ENCODE measurements at places on chromosomes 16 and 17.
A peak's percentile ranks its signal among the peaks of the same experiment; 100 is the strongest.

GRCh38 chr17:19975601-19976000 is 2.0 kb downstream of the AKAP10 start:
- DNase-seq = no peak

DNA sequence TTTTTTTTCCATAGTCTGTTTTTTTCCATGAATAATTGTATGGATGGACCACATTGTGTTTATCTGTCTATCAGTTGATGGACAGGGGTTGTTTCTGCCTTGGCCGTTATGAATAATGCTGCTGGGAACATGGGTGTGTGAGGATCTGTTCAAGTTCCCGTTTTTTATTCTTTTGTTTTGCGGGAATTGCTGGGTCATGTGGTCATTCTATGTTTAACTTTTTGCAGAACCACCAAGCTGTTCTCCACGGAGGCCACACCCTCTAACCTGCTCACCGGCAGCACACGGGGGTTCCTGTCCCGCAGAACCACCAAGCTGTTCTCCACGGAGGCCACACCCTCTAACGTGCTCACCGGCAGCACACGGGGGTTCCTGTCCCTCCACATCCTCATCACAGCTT is 5.9 kb upstream of the MSLN start:
- no peak for DNase-seq

DNA sequence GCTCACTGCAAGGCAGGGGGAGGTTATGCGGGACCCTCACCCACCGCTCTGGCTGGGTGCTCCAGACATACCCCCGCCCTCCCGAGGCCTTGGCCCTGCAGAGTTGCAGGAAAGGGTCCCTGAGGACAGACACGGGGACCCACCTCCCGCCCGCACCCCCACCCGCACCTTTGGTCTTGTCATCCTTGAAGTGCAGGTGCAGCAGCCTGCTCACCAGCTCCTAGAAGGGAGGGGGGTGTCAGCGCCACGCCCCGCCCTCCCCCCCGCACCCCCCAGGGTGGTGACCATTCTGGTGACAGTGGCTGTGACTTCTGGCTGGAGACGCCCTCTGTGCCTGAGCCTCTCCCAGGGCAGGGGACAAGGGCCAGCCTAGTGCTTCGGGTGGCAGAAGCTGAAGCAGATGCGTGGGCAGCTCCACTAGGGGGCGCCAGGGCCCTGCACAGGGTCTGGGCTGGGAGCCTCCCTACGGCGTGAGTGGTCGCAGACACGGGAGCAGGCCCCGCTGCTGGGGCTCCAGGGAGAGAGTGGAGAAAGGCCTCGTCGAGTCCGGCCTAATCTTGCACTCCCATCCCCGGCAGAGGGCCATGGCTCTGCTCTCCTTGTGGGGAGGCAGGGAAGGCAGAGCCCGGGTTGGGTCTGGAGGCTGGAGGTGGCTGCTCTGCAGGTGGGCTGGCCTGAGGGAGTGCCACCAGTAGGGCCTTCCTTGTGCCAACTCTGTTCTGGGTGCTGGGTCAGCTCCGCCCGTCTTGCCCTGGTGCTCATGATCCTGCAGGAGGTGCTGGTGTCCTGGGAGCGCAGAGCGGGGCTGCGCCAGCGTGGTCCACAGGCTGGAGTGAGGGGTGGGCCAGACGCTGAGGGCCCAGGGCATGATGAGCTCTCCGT is 2.7 kb downstream of the CENPX start:
- DNase-seq = peak; percentile 60

GRCh38 chr17:20086416-20087076 is 77.4 kb downstream of the SPECC1 start:
- DNase-seq = peak; percentile 24

GRCh38 chr17:56173958-56174835 is 20.9 kb downstream of the ANKFN1 start:
- DNase-seq = no peak

GRCh38 chr16:14444979-14445810 is 184.9 kb downstream of the PARN start:
- no peak for DNase-seq

DNA sequence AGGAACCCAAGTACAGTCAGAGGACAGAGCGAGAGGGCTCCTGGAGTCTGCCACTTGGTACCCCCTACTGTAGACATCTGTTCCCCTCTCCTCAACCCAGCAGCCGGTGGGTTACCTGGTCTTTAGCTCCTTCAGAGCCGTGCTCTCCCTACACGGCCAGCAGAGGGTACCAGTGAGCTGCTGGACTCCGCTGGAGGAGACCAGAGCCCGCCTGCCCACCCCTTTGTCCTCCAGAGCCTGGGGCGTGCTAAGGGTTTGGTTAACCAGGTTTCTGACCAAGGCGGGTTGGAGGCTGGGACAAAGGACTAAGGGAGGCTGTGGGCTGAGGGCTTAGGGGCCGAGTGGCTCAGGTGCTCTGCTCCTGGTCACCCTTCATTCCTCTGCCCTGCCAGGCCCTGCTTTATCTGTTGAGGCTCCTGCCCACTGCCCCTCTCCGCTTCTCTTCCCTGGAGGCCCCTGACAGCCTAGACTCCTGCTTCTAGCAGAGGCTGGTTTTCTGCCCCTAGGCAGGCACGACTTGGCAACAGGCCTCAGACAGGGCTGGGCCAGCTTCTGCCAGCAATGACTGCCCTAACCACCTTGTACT is 2.7 kb upstream of the HSD11B2 start:
- DNase-seq = peak; percentile 73

DNA sequence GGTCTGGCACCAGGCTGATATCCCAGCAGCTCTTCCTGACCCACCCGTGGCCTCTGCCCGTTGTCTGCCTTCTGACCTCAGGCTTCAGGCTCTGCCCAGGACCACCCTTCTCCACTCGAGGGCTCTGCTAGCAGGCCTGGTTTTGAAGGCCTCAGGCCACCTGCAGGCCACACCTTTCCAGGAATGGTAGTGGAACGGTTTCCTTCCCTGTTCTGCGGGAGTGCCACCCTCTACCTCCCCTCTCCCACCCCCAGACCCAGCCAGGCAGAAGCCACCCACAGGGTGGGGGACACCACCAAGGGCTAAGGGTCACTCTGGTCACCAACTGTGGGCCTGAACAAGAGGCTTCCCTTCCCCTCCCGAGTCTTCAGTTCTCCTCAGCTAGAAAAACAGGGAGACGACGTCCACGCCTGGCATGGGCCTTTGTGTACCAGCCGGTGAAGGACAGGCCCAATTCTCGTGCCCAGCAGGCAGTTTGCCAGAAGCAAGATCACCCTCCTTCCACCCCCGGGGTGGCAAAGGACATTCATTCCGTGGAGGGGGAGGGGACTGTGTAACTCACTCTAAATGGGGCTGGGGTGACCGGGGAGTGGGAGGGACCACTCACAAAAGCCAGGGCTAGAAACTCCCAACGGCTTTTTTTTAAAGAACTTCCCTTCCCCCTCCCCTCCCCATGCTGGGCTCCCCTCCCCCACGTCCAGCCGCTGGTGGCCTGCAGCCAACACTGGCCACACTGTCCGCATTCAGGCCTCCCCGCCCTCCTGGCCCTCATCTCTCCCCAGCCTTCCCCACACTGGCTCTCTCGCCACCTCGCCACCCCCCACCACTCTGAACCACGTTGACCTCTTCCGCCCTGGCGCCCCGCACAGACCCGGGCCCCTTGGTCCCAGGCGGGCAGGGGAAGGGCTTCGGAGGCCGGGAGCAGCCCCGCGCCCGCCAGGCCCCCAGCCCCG is 7.7 kb downstream of the CBX4 start:
- DNase-seq = no peak

DNA sequence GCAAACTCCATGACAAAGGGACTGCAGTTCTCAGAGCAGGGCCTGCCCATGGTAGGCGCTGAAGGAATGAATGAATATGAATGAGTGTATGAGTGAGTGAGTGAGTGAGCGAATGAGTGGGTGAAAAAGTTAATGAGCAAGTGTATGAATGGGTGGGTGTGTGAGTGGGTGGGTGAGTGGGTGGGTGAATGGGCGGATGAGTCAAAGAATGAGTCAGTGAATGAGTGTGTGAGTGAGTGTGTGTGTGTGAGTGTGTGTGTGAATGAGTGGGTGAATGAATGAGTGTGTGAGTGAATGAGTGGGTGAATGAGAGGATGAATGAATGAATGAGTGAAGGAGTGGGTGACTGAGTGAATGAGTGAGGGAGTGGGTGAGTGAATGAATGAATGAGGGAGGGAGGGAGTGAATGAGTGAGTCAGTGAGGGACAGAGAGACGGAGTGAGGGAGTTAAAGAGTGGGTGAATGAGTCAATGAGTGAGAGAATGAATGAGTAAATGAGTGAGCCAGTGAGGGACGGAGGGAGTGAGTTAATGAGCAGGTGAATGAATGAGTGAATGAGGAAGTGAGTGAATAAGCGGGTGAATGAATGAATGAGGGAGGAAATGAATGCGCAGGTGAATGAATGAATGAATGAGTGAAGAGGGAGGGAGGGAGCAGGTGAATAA is 11.1 kb upstream of the CHMP6 start:
- no peak for DNase-seq
